Stimulated activated CD4-positive, alpha-beta T cell treated with anti-CD3 and anti-CD28 coated beads, Interleukin-2, amount 100 ng/mL, for 48 hours (primary cell): ENCODE measurements at places on chromosomes 1 and 21.

DNA sequence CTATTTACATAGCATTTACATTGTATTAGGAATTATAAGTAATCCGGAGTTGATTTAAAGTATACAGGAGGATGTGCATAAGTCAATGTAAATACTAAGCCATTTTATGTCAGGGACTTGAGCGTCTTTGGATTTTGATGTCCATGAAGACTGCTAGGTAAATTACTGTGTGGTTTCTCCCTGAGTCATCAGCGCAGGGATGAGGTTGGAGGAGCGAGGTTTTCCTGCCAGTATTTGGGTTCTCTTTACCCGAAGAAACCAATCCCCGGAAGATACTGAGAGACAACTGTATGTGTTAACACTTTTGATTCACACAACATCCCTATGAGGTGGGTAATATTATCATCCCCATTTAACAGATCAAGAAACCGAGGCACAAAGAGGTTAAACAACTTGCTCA, 29.3 kb downstream of the BATF3 start:
- DNase-seq = no peak

DNA sequence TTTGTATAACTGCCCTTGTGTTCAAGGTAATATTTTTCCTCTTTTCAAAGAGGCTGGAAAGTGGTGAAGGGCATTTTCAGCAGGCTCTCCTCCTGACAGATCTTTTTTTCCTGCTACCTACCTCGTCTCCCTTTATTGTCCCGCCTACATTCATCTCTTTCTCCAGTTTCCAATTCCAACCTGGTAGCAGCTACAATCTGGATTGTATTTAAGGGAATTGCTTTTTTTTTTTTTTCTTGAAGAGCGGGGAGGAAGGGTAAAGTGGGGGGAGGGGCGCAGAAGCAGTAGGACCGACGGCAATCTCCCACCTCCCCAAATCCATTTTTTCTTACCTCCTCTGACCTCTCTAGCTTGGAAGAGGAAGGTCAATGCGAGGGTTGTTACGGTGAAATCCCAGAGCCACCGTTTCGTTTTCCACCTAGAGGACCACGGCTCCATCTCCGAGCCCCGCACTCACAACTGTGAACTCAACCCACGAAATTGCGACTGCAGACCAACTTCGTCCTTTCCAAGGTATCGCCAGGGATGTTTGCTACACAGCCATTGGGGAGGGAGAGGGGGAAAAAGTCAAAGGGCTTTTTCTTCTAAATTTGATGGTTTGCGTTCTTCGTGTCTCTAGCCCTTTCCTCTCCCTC, 464 bp downstream of the COL11A1 start:
- DNase-seq = no peak

DNA sequence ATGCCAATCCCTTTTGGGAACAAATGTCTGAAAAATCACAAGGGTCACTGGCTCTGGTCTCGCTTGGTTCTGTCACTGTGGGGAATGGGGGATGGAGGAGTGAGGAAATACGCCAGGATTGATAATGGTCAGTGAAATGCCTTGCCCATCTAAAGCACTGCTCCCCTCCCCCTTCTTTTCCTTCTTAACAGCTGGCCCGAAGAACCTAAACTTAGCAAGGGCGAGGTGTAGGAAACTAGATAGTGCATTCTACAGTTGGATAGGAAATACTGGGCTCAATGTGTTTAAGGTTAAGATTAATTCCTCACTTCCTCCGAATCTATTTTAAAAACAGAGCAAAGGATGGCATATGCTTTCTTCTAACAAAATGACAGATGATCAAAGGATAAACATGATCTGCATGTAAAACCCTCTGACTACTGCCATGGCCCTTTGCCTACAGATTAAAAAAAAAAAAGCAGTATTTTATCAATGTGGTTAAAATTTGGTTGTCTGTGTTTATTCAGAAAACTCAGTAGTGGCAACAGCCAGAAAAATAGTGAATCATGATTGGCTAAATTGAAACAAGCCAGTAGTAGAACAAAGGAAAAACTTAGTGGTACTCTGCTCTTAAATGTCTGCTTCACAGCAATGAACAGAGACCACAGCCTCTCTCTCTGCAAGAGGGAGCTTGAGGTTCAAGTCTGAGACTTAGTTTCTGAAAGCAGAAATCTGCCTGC, 86.1 kb upstream of the VAV3 start:
- DNase-seq = no peak

- no peak for DNase-seq
Measured at GRCh38 chr1:1033731-1034438, 14.0 kb downstream of the AGRN start.

GRCh38 chr1:228037401-228038386, 30.9 kb downstream of the WNT3A start:
- DNase-seq = peak; percentile 39
